Activated T-cell treated with anti-CD3 and anti-CD28 coated beads for 4 hours (primary cell): ENCODE measurements at places on chromosomes 2 and 18.

- DNase-seq = no peak
These were observed 39.1 kb downstream of the ATOH8 start for GRCh38 chr2:85792783-85793441.

DNA sequence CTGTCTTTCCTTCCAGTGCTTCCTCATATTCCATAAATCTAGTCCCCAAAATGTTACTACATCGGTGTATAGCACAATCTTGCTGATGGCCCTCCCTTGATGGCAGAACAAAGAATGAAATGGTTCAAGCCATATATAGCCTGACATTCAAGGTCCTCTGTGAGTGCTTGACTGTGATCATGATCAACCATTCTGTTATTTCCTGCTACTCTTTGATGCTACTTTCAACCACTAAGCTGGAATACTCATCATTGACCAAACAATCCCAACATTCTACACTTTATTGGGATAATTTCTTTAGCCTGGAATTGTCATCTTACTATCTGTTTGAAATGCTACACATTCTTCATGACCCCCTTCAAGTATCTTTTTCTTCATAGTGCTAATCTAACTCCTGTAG is 633.9 kb downstream of the PLCL1 start:
- no peak for DNase-seq

DNA sequence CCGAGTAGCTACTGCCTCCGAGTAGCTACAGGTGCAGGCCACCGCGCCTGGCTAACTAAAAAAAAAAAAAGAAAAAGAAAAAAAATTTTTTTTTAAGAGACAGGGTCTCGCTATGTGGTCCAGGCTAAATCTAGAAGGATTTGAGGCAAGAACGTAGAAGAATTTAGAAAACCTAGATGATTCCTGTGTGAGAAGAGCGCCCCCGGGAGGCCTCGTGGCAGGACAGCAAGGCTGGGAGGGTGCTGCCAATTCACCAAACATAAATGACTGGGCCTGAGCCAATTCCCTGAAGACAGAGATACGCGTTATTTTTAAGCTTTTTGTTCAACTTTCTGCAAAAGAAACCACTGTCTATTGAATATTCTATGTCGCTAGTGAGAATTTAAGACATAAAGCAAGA is 90.1 kb upstream of the TGFA start:
- DNase-seq = no peak

DNA sequence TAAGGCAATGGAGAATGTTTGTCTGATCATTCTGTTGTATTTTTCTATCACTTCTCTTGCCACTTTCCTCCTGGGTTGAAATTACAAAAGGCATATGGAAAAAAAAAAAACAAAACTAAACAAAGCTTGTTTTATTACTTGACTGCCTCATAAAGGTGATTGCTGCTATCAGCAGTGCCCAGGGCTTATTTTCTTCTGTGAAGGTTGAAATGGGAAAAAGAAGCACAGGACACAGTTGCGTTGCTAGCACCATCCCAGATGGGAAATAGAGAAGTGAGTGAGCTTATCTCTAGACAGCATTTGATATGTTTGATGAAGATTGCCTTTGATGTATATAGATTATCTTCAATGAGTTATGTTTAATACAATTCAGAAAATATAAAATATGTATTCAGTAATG is 633.8 kb upstream of the ZNF804A start:
- DNase-seq = no peak
